ENCODE measurements at places on chromosomes 16 and 17. TPM values are rescaled to one million over a fixed set of nuclear protein-coding genes. Genes with fewer than 3 reads are reported as not detected.

DNA sequence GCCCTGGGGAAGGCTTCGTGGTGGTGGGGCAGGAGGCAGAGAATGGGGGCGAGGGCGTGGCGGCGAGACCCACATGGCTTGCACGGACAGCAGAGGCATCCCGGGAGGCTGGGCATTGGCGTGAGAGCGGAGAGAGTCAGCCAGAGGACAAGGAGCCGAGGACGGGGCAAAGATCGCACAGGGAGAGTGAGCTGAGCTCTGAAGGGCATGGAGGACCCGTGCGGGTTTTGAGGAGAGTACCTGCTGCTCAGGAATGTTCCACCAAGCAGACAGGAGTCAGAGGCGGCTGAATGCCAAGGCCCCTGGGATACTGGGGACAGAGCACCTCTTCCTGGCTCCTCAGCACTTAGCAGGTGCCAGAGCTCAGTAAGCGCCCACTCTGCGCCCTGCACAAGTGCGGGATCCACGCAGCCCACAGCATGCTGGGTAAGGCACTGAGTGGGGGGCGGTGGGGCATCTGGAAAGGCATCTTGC lies 47.8 kb downstream of the ARHGAP27 start:
- peak; percentile 53 for DNase-seq
- H3K27ac ChIP-seq = no peak overlapping the region
- peaks cover 3% of the 10 kb centered on the region for H3K4me1 ChIP-seq
- H3K4me3 ChIP-seq = no peak overlapping the region

- no peak overlapping the region for H3K27ac ChIP-seq
- DNase-seq = no peak
- no peak overlapping the region for H3K4me3 ChIP-seq
- H3K27me3 ChIP-seq = no peaks in the 10 kb centered on the region
- H3K36me3 ChIP-seq = no peaks in the 10 kb centered on the region
Observed at GRCh38 chr17:28518578-28518977, 12.4 kb downstream of the FOXN1 start.

DNA sequence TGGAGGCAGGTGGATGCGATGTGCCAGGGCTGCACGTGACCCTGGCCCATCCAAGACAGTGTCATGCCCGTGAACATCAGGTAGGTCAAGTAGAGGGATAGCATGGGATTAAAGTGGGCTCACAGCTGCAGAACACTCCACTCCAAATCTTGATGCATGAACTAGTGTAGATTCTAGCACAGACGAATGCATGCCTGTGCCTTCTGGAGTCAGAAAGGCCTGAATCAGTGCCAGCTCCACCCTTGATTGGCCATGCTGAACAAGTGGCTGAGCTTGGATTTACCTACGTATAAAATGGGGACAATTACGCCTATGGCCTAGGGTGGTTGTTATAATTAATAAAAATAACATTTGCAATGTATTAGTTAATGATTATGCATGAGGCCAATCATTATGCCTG lies 10.6 kb downstream of the IRX3 start:
- H3K27ac ChIP-seq = no peak overlapping the region
- H3K4me3 ChIP-seq = no peak overlapping the region
- no peak for DNase-seq
- no peaks in the 10 kb centered on the region for H3K36me3 ChIP-seq
- H3K4me1 ChIP-seq = peaks cover 6% of the 10 kb centered on the region
- H3K27me3 ChIP-seq = no peaks in the 10 kb centered on the region

DNA sequence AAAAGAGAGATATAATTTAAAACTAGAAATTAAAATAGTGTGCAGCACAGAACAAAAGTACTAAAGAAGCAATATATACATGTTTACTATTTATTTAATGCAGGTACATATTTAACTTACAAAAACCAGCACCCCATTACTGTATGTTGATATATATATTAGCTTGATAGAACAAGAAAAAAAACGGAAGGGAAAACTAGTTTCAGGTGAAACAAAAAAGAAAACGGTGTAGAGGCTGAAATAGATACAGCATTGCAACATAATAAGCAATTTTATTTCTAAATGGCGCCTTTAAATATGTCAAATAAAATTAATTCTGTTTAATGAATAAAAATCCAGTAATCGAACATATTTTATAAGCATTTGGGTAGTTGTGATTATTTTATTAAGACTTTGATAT lies 3.9 kb downstream of the HNF1B start:
- peak overlapping the region; percentile 83 for H3K27ac ChIP-seq
- peaks cover 29% of the 10 kb centered on the region for H3K4me1 ChIP-seq

DNA sequence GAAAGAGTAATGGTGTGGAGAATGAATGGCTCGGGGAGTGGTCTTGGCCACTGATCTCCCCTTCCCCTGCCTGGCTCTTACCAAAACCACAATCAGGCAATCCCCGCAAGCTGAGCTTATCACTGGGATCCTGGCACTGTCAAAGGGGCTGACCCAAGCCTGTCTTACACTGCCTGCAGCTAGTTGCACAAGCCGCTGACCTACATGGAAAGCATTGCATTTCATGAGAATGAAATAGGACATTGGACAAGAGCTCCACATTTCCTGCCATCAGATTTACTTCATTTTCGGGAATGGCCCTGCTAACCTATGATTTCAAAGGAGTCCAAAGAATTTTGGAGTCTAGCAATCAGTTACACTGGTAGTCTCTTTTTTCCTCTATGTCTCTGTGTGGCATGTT lies 146.4 kb downstream of the PCTP start:
- DNase-seq = no peak
- H3K4me1 ChIP-seq = no peaks in the 10 kb centered on the region
- no peak overlapping the region for H3K27ac ChIP-seq
- no peaks in the 10 kb centered on the region for H3K27me3 ChIP-seq
- H3K4me3 ChIP-seq = no peak overlapping the region

GRCh38 chr17:49508866-49509587 lies 13.9 kb downstream of the NGFR start:
- H3K27ac ChIP-seq = no peak overlapping the region
- H3K36me3 ChIP-seq = no peaks in the 10 kb centered on the region
- no peak overlapping the region for H3K4me3 ChIP-seq
- H3K27me3 ChIP-seq = no peaks in the 10 kb centered on the region
- DNase-seq = no peak

DNA sequence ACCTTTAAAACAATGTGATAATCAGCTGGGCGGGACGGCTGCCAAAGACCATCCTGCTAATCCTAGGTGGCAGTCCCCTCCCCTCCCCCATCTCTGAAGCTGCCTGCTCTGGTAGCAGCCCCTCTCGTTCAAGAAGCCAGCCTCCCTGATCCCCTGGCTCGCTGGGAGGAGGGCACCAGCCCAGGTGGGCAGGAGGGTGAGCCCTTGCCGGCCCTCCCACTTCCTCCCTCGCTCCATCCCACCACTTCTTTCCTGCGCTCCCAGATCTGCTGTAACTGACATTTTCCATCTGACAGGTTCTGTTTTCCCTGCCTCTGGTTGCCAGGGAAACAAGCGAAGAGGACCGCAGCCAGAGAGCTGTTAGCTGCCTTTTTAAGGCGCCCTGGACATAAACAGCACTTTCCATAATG lies 155.7 kb upstream of the TNRC6C start:
- no peak overlapping the region for H3K4me3 ChIP-seq
- no peaks in the 10 kb centered on the region for H3K27me3 ChIP-seq
- no peaks in the 10 kb centered on the region for H3K4me1 ChIP-seq
- no peaks in the 10 kb centered on the region for H3K36me3 ChIP-seq

DNA sequence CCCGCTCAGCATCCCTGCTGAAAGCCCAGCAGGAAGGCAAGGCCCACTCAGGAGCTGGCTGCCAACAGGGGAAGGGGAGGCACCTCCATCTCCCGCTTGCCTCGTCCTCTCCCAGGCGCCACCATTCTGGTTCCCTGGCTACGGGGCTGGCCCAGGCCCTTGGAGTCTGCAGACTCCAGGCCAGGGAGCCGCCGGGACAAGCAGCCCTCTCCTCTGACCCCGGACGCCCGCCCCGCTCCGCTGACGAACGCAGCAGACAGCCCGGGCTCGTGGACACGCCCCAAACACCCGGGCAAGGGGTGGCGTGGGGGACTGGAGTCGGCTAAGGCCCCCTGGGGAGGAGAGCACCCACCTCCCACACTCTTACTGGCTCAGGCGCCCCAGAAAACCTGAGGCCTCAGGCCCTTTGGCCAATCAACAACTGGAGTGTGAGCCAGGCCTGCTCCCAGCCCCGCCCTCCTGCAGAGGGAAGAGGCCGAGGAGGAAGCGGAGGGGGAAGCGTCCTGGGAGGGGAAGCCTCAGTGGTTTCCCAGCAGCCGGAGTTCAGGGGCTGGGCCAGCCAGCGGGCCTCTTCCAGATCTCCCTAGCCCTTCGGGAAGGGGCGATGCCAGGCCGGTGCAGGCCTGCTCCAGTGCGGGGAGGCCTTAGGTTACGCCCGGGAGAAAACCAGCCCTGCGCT lies 4.2 kb downstream of the MNT start:
- H3K27me3 ChIP-seq = peaks cover 2% of the 10 kb centered on the region
- peak; percentile 99 for DNase-seq
- peak overlapping the region; percentile 98 for H3K27ac ChIP-seq

DNA sequence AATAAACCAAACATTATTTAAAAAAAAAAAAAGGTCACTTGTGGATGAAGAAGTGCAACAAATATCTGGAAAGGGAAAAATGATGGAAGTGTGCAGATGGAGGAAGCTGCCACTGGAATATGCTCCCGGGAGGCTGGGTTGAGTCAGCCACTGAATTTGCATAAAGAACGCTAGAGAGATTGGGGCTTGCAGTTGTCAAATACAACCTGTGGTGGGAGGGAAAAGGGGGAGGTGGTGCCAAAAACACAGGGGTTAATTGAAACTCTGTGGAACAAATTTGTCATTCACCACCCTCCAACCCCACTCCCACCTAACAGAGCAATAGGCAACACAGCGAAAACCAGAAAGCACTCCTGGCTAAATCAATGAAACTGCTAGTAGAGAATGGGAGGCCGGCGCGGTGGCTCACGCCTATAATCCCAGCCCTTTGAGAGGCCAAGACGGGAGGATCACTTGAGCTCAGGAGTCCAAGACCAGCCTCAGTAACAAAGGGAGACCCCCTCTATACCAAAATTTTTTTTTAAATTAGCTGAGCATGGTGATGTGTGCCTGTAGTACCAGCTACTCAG lies 37.6 kb upstream of the RPL38 start:
- H3K27ac ChIP-seq = no peak overlapping the region
- H3K4me3 ChIP-seq = no peak overlapping the region
- H3K36me3 ChIP-seq = no peaks in the 10 kb centered on the region
- H3K27me3 ChIP-seq = no peaks in the 10 kb centered on the region
- no peaks in the 10 kb centered on the region for H3K4me1 ChIP-seq

GRCh38 chr16:56547120-56547948 lies 17.5 kb upstream of the MT4 start:
- no peaks in the 10 kb centered on the region for H3K27me3 ChIP-seq
- H3K36me3 ChIP-seq = no peaks in the 10 kb centered on the region
- H3K27ac ChIP-seq = no peak overlapping the region
- DNase-seq = peak; percentile 8
- no peak overlapping the region for H3K4me3 ChIP-seq

GRCh38 chr17:32495359-32496231 lies 8.8 kb downstream of the CDK5R1 start:
- no peaks in the 10 kb centered on the region for H3K27me3 ChIP-seq
- no peak overlapping the region for H3K27ac ChIP-seq
- H3K4me1 ChIP-seq = peaks cover 26% of the 10 kb centered on the region

DNA sequence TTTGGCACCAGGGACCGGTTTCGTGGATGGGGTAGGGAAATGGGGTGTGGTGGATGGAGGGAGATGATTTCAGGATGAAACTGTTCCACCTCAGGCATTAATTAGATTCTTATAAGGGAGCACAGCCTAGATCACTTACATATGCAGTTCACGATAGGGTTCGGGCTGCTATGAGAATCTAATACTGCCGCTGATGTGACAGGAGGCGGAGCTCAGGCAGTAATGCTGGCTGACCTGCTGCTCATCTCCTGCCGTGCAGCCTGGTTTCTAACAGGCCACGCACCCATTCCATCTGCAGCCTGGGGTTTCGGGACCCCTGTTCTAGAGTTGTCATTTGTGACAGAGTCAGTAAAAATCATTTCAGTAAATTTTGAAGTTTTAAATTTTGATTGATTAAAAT lies 99.7 kb downstream of the CHD9 start:
- no peaks in the 10 kb centered on the region for H3K27me3 ChIP-seq
- no peak overlapping the region for H3K27ac ChIP-seq
- H3K4me3 ChIP-seq = no peak overlapping the region
- no peaks in the 10 kb centered on the region for H3K36me3 ChIP-seq

GRCh38 chr16:65375651-65376050 lies 253.8 kb upstream of the CDH11 start:
- no peaks in the 10 kb centered on the region for H3K36me3 ChIP-seq
- no peak overlapping the region for H3K27ac ChIP-seq
- no peak for DNase-seq
- no peak overlapping the region for H3K4me3 ChIP-seq
- H3K27me3 ChIP-seq = no peaks in the 10 kb centered on the region
- H3K4me1 ChIP-seq = peaks cover 4% of the 10 kb centered on the region

GRCh38 chr16:23148513-23149266 lies 562 bp downstream of the USP31 start:
- H3K4me3 ChIP-seq = peak overlapping the region; percentile 98
- H3K27me3 ChIP-seq = no peaks in the 10 kb centered on the region
- H3K36me3 ChIP-seq = no peaks in the 10 kb centered on the region
- peaks cover 25% of the 10 kb centered on the region for H3K4me1 ChIP-seq

KRT40 gene
- not detected for total RNA-seq

ELAC2 gene
- total RNA-seq = 67.1 TPM

RNU2-1 gene
- not detected for total RNA-seq

AATF gene
- 45.4 TPM for total RNA-seq

All from upper lobe of left lung (tissue), 6 donors.